Activated CD4-positive, alpha-beta T cell treated with anti-CD3 and anti-CD28 coated beads, Interleukin-10, Interleukin-2, amounts not matched to agents 100 ng/mL and 50 ng/mL, durations not matched to agents 16 hours and 8 hours (primary cell): ENCODE measurements at places on chromosomes 7 and 10.

DNA sequence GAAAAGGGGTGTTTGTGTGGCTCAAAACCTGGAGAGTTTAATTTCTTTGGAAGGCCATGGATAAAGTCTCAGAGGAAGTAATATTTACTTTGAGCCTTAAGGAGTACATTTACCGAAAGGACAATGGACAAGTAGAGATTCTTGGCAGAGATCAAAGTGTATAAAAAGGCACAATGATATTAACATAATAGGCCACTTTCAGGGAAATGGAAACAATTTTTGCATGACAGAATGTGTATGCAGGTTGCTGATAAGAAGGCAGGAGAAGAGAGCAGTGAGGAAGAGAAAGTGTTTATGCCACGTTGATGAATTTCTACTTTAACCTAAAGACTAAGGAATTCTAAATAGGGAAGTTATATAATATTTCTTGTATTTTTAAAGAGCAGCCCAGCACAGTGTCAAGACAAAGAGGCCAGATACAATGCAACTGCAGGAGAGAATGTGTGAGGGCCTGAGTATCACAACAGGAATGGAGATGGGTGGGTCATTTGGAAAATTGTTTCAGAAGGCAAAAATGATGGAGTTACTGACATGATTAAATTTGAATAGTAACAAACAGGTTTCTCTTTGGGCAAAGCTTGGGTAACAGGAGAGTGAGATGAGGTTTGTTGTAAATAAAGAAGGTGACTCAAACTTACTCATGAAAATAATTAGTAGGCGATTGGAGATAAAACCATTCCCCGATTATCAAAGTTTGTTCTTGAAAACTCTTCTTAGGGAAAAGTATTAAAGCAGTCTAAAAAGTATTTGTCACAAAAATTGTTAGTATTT lies 84.1 kb downstream of the THSD7A start:
- DNase-seq = no peak

- no peak for DNase-seq
Observed at GRCh38 chr7:155495440-155496248, 37.7 kb downstream of the EN2 start.

DNA sequence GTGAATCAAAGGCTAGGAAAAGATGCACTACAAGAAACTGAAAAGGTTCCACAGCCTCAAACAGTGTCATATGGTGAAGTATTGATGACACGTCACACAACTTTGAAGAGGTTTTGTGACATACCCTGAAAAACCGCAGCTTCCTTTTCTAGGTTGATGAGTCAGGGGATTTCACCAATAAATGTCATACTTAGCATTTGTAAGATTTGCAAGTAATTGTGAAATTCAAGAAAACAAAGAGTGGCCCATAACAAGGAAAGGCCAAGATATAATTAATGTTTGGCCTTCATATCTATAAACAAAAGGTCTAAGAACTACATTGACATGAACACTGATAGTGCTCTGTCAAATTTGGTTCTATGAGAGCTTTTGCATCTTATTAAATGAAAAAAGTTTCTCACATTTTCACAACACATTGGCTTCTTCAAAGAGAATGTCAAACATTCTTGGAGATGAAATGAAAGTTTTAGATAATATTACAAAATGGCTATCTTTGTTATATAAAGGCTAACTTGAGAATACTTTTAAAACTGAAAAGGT lies 62.0 kb upstream of the NAMPT start:
- DNase-seq = peak; percentile 96

GRCh38 chr10:46992803-46993561 lies 81.8 kb downstream of the PTPN20 start:
- peak; percentile 3 for DNase-seq

- DNase-seq = no peak
Observed at GRCh38 chr7:73838642-73839041, 3.7 kb downstream of the METTL27 start.
